NCI-H510A (cell line): ENCODE measurements at places on chromosomes 5 and 9.

DNA sequence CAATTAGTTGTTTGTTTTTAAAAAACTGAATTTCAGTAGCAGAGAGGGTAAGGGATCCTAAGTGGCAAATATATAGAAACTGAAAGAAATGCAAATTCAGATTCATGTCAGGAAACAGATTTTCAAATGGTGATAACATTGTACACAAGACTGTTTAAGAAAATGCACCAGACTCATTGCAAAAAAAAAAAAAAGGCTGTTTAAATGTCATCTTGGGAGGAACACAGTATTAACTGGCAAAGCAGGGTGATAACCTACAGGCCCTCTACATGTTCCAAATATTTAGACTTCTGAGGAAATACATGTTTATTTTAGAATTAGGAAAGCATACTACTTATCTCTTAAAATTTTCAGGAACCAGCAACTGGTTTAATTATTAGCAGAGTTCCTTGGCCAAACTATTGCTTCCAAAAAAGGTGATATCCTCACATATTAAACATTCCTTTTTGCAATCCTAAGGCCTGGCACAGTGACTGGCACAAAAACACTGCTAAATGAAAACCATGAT is 114.5 kb downstream of the TSSK1B start:
- DNase-seq, result no peak

GRCh38 chr5:151204051-151204450 is 19.8 kb downstream of the CCDC69 start:
- DNase-seq, result no peak

GRCh38 chr5:59763541-59763940 is 130.0 kb downstream of the PDE4D start:
- DNase-seq, result no peak

GRCh38 chr9:5721279-5722087 is 92.6 kb downstream of the RIC1 start:
- DNase-seq, result no peak

DNA sequence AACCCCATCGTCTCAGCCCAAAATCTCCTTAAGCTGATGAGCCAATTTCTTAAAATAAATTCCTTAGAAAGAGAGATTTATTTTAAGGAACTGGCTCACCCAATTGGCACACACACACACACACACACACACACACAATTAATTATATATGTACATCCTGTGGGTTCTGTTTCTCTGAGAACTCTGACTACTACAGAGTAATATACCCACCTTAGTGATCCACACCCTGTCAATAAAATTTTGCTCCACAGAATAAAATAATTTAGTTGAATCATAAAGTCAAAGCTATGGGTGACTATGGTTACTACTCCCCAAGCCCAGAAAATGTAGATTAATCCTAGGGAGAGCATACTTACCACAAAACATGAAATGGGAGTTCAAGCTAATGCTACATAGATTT is 131.0 kb downstream of the DMAC1 start:
- no peak for DNase-seq

GRCh38 chr5:102668220-102668932 is 86.7 kb upstream of the PAM start:
- DNase-seq, result peak; percentile 65

DNA sequence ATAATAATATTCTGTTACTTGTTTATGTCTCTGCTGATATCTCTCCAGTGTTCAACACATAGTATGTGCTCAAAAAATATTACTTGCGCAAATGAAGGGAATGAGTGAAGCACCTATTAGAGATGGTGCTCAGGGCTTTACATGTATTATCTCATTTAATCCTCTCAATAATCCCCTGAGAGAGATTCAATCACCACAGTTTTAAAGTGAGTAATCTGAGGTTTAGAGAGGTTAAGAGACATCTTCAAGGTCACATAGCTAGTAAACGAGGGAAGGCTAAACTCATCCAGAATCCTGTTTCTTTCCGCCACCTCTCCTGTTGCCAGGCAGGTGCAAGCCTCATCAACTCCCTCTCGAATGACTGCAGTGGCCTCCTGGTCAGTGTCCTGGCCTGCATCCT is 82.0 kb downstream of the UGCG start:
- no peak for DNase-seq

- no peak for DNase-seq
Observed at GRCh38 chr5:137665678-137666460, 70.0 kb downstream of the KLHL3 start.

- no peak for DNase-seq
Observed at GRCh38 chr5:136014049-136015002, 14.5 kb upstream of the TGFBI start.

GRCh38 chr5:38996123-38996522 is 78.1 kb downstream of the RICTOR start:
- no peak for DNase-seq

GRCh38 chr5:68766952-68767464 is 326.8 kb upstream of the SLC30A5 start:
- no peak for DNase-seq

- no peak for DNase-seq
Observed at GRCh38 chr9:120890320-120891244, 13.6 kb upstream of the PHF19 start.

DNA sequence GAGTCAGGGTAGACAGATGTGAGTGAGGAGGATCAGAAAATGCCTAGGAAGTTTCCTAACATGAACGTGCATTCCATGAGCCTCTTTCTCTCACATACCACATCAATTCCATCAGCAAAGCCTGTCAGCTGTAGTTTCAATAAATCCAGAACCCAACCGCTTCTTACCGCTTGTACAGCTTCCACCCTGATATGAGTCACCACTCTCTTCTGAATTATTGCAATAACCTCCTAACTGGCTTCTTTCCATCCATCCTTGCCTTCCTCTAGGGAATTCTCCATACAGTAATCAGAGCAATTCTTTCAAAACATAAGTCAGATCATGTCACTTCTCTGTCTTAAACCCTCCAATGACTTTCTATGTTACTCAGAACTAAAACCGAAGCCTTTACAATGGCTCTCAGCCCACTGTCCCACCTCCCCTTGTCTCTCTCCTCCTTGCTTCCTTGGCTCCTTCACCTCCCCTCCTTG is 8.1 kb upstream of the RAD23B start:
- DNase-seq, result no peak

- DNase-seq, result no peak
Observed at GRCh38 chr5:170256571-170256970, 23.8 kb downstream of the C5orf58 start.

DNA sequence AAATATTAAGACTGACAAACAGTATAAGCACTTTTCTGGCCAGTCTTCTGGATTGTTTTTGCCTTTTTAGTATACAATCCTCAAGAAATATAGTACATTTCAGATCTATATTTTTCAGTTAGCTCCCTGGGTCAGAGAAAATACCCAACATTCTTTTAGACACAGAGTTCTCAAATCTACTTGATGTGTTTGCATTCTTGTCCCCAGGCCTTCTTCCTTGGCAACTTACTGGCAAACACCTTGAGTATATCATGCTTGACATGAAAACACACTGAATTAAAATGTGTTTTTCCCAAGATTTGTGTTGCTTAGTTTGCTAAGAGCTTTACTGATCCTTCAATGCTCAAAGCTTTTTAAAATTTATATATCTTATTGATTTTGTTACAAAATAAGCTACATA is 1413.1 kb upstream of the CDH9 start:
- no peak for DNase-seq

GRCh38 chr5:143360755-143361154 is 42.7 kb downstream of the NR3C1 start:
- DNase-seq, result no peak

- no peak for DNase-seq
Observed at GRCh38 chr5:121296356-121296755, 555.3 kb upstream of the FTMT start.

DNA sequence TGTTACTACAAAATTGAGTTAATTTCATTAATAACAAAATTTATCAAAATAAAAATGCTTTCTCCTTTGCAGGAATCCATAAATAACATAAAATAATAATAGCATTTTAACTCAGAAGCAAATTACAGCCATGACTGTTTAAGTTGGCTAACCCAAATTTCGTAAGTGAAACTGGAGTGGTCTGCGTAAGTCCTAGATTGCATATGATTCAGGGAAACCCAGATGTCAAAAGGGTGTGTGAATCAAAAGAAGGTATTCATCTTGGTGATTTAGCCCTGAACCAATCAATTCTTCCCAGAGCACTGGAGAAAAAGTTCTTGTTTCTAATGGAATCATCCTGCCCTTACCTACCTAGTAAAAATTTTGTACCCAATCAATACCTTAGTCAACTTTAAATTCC is 547.6 kb downstream of the RAB3C start:
- DNase-seq, result no peak

DNA sequence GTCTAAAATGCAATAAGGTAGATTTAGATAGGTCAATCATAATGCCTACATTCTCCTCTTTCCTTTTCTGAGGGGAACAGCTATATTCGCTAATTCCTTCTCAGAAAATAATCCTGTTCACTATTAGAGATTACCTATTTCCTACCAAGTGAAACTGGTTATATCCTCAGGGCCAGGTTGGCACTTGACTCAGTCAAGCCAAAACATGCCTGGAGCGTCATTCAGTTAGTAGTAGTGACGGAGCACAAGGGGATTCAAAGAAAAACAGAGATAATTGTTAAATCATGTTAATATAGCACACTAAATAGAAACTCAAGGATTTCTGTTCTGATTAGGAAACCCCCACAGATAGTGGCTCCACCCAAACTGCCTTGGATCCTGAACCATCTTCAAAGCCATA is 515.4 kb upstream of the PTPRD start:
- DNase-seq, result no peak

DNA sequence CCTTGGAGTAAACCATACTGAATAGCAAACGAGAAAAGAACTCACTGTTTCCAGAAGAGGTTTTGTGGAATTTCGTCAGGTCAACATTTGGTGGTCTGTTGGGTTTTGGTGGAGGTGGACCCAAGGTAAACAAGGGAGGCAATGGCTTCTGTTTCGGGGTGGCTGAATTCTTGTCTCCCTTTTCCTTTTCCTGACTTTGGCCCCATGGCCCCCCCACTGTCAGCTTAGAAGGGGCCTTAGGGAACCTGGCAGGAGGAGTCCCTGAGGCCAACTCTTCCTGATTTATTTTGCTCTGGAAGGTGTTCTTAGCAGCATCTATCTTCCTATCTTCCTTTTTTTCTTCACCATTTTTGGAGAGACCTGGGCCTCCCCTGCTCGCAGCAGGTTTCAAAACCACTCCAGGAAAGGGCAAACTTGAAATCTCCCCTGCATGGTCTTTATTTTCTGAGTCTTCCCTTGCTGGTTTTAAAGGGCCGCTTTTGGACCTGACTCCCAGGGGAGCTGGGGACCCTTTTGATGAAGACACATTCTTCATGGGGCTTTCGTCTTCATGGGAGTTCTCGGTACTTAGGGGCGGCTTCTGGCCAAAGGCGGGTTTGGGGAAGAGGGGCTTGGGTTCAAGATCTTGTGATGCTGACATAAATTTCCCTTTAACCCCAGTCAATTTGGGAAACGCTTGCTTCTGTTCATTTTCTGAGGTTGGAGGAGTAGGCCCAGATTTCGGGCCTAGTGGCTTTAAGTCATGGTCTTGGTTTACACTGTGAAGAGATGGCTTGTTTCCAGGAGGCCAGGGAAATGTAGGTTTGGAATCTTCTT is 17.4 kb downstream of the FYB1 start:
- no peak for DNase-seq

GRCh38 chr5:77167695-77168121 is 42.8 kb upstream of the PDE8B start:
- no peak for DNase-seq

- no peak for DNase-seq
Observed at GRCh38 chr9:76626980-76627379, 137.3 kb upstream of the PCA3 start.

GRCh38 chr5:31632460-31632859 is 6.5 kb upstream of the PDZD2 start:
- no peak for DNase-seq

DNA sequence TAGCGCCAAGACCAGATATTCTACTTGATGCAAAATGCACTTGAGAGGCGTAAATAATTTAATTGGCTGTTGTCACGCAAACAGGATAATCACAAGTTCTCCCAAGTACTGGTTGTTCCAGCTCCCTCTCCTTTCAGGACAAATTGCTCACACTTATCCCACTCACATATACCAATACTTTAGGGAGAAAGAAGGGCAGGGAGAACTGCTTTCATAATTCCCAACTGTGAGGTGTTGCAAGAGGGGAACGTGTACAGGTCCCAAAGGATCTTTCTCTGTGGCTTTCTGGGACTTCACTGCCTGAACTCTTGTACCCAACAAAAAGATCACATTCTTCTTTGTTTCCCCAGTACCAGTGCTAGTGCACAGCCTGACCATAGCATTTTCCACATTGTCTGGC is 21.5 kb upstream of the TGFBI start:
- DNase-seq, result no peak

DNA sequence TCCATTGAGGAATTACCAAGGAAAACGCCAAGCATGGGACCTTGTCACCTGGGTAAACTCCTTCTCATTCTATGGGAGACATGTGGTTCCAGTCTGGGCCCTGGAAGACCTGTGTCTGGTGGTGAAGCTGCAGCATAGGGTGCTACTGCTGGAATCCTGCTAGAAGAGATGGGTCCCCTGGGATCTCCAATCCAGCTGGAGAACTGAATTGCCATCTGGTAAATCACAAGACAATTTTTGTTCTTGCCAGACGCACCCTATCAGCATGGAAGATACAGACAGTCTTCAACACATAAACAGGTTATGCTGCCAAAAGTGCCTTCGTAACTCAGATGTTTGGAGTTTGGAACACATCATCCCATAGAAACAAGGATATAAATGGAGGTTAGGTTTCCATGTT is 424.0 kb upstream of the BRINP1 start:
- no peak for DNase-seq

DNA sequence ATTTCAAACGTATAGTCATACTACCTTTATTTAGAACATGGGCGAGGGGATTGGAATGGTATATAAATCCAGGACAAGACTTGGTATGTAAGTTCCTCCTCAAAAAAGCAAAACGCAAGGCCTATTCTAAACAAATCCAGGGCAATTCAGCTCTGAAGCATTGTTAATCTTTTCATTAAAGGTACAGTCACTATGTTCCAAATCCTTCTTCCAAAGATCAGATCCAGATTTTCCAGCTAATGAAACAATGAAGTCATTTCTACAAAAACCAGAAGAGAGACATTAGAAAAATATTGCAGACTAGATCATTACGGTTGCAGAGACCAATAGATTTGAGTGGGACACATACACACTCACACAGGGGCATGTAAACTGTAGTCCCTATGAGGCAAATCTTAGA is 116.1 kb upstream of the BNC2 start:
- no peak for DNase-seq

- DNase-seq, result peak; percentile 95
Observed at GRCh38 chr9:82923092-82923911, 139.6 kb downstream of the RASEF start.

DNA sequence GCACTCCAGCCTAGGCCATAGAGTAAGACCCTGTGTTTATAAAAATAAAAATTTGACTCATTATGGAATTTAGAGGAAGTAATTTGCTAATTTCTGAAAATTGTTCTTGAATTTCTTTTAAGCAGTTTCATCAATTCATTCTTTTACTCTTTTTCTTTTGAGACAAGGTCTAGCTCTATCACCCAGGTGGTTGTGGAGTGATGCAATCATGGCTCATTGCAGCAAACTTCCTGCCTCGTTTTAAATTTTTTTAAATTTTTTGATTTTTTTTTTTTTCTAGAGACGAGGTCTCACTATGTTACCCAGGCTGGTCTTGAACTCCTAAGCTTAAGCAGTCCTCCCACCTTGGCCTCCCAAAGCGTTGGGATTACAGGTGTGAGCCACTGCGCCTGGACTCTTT is 3.1 kb upstream of the CAMLG start:
- no peak for DNase-seq

- no peak for DNase-seq
Observed at GRCh38 chr5:15587916-15588315, 87.9 kb downstream of the FBXL7 start.

GRCh38 chr9:115138151-115138550 is 20.2 kb upstream of the TNC start:
- no peak for DNase-seq

GRCh38 chr9:95268681-95269080 is 48.8 kb downstream of the FANCC start:
- DNase-seq, result peak; percentile 63
